ENCODE measurements at places on chromosomes 1 and 21.

DNA sequence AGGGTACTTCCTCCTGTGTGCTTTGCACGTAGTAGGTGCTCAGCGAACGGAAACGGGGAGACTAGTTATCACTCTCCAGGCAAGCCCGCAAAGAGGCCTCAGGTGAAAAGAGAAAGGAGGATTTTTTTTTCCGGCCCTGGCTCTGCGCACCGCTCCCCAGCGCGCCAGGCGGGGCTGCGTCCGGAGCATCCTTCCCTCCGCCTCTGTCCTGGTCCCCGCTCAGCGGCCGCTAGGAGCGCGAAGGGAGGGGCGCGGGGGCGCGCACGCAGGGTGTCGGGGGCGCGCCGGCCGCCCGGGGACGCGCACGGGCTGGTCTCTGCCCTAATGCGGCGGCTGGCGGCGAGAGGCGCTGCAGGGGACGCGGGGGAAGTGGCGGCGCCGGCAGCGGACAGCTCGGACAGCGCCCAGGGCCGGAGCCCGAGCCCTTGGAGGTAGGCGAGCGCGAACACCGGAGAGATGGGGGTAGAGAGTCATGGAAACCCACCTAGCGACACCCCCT, 42.3 kb upstream of the NFASC start:
- no peak for DNase-seq

DNA sequence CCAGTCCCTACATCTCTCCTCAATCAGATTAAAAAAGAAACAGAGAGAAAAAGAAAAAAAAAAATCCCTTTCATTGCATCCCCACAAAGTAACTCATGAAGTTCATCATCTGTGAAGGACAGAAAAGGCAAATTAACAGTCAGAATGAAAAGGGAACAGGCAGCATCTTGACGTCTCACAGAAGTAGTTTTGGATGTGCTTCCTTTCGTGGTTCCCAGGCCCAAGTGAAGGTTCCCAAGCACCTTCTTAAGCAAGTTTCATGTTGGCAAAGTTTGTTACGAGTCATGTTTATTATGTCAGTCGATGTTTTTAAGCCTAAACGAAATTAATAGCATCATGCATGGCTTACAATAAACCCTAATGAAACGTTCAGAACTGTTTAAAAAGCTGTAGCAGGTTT, 475.2 kb downstream of the SETD4 start:
- no peak for DNase-seq

- DNase-seq, result no peak
Measured at GRCh38 chr1:69055194-69055593, 512.5 kb upstream of the LRRC7 start.

- DNase-seq, result no peak
Measured at GRCh38 chr1:180175291-180175690, 20.6 kb downstream of the QSOX1 start.

DNA sequence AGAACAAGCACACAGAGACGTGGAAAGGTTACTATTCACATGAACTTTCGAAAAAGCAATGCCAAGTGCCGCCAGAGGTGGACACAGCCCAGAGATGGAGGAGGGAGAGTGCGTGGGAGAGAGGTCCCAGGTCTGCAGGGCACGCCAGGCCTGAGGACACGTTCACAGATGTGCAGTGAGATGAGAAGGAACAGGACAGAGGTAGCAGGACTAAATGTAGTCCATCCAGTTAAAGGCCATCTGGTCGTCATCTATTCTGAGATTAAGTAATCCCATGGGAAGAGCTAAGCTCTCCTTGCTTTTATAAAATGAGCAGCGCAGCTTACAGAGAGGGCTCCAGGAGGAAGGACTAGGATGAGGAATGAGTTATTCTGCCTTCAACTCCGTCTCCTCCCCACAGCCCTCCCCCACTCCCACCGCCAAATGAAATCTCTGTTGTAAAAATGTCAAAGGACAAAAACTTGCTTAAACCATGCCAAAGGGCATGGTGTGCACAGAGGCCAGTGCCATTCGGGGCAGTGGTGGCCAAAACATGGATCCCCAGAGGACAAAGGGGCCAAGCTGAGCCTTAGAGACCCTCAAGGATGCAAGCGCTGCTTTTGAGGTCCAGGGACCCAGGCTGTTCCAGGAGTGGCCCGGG, 85.4 kb upstream of the SLC25A33 start:
- DNase-seq, result no peak
